ENCODE measurements at places on chromosomes 2 and 18.

DNA sequence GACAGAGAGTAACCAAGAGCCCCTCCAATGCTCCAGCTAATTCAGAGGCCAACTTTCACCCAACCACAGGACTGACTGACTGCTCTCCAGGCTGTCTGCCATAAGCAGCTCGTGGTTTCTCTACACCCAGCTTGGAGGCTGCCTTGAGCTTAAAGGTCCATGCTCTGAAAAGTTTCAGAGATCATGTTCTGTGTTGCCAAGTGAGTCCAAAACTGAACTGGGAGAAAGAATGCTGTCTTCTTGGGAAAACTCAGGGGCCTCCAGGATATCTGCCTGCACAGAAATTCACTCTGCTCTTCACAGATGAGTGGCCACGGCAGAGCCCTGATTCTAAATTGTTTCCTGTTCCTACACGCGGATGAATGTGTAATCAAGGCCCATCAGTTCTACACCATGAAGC lies 51.1 kb downstream of the LPIN2 start:
- peak; percentile 32 for DNase-seq

- no peak for DNase-seq
Measured at GRCh38 chr2:61535449-61535848, 2.7 kb downstream of the XPO1 start.

DNA sequence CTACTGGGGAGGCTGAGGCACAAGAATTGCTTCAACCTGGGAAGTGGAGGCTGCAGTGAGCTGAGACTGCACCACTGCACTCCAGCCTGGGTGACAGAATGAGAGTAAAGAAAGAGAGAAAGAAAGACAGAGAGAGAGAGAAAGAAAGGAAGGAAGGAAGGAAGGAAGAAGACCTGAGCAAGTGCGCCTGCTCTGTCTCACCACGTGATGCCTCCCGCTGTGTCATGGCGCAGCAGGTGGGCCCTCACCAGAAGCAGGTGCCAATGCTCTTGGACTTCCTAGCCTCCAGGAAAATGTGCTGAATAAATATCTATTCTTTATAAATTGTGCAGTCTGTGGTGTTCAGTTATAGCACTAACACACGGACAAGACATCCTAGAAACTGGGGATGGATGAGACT lies 270.0 kb downstream of the CYP26B1 start:
- no peak for DNase-seq

- no peak for DNase-seq
Measured at GRCh38 chr2:147913701-147914480, 69.1 kb downstream of the ACVR2A start.

DNA sequence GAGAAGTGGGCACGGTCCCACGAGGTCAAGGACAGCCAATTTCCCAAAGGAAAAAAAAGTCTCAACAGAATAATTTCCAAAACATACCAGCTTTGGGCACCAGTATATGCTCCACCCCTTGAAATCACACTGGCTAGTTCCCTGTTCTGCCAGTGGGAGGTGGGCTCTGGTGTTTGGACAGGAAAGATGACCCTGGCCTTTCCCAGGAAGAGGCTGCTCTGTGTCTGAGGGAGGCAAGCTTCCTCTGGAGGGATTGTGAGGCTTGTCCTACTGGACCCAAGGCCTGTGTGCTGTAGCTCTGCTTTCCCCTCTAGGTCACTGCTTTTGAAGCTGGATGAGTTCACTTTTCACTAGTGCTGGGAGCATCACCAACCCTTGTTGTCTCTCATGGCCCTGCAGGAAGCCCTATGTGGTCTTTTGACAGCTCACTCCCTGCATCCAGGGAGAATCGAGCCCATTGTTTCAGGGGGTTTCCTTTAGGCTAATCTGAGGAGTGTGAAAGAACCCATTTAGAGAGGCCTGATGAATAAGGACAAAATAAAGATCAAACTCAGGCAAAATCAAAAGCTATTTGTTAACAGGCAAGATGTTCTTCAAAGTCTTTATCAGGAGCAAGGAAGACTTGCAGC lies 36.3 kb downstream of the CXCR4 start:
- no peak for DNase-seq

GRCh38 chr2:63840081-63840784 lies 1.5 kb upstream of the UGP2 start:
- DNase-seq = no peak

DNA sequence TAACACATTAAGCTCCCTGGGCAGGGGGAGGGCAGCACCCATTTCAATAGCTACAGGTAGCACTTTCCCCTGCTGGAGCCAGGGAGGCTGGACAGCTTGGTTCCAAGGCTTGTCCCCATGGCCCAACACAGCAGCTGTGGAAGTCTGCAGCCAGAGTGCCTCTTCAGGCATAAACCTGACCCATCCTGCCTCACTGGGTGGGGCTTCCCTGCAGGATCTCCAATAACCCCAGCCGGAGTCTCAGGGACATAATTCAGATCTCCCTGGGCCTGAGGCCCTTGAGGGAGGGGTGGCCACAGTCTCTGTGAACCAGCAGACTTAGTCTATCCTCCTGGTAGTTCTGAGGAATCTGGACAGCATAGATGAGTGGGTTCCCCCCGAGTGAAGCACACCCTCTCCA lies 1001.9 kb upstream of the CHAC2 start:
- no peak for DNase-seq

DNA sequence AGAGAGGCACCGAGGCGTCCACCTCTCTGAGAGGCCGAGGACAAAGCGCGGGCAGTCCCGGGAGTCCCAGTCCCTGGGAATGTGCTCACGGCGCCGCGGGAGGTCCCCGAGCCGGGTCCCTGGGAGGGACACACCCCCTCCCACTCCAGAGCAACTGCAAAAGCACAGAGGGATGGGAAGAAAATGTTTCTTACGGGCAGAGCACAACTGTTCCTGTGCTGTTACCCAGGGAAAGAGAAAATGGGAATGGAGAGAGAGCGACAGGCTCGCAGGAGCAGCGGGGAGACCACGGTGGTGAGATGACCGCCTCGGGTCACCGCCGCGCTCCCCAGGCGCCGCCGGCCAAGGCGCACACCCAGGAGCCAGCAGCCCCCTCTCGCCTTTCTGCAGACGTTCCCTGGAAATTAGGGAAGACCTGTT lies 1.2 kb upstream of the BCL11A start:
- DNase-seq = no peak

DNA sequence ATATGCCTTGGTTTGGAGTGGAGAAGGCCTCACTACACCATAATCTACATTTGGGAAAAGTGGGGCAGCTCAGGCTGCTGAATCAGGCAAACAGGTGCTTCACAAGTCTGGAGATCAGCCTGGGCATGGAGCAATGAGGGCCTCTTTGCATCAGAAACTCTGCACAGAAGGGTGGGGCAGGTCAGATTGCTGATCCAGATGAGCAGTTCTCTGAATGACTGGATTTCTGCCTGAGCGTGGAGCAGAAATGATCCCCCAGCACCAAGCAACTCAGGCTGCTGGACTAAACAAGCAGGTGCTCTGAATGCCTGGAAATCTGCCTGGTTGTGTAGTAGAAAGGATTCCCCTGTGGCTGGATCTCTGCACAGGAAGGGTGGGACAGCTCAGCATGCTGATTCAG lies 605.3 kb upstream of the ZNF804A start:
- no peak for DNase-seq

- no peak for DNase-seq
Measured at GRCh38 chr2:217968023-217968422, 34.8 kb downstream of the TNS1 start.

DNA sequence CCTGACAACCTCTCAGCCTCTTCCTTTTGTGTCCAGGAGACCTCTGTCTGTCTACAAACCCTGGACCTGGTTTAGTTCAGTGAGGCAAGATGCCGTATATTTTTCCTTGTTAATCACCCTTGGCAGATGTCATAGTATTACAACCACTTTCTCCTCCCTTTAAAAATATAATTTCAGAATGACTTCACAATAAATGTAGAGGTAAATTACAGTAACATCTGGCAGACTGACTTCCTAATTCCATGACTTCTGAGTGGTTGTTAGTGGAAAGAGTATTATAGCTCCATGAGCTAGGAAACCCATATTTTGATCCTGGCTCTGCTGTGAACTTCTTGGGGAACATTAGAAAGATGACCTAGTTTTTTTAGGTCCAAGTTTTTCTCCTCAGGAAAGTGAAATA lies 39.5 kb downstream of the SPATS2L start:
- no peak for DNase-seq

DNA sequence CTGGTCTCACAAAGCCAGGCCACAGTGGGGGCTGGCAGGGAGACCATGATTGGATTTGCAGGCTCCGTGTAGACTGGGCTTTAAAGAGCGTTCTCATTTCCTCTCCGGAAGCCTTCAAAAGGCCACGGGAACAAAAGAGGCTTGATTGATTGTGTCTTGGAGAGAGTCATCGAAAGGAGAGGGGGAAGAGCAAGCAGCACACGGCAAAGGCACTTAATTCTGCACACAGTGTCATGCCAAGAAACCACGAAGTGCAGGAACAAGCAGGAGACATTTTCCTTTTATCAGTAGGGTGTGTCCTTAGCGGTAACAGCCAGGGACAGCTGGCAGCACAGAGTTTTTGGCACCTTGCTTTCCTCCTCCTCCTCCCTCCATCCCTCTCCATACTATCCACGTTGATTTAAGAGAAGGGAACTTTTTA lies 47.7 kb downstream of the GLI2 start:
- DNase-seq = no peak

GRCh38 chr2:16014802-16015201 lies 74.5 kb downstream of the MYCN start:
- DNase-seq = no peak

DNA sequence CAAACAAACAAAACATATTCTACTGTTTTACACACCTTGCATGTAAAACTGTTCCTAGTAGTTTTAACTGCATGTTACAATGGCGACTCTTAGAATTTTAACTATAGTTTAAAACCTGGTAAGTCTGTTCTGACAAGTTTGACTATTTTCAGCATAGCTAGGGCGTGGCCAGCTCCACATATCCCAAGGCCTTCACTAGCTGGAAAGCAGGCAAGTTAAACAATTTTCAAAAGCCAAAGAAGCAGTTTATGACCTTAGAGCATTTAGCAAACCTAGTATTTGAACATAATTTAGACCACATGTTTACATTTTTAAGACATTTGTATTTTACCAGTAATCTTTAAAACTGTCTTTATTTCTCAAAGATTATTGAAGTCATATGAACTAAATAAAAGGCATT lies 402.8 kb upstream of the SYT4 start:
- peak; percentile 63 for DNase-seq

GRCh38 chr2:159549234-159549633 lies 67.1 kb downstream of the BAZ2B start:
- no peak for DNase-seq

DNA sequence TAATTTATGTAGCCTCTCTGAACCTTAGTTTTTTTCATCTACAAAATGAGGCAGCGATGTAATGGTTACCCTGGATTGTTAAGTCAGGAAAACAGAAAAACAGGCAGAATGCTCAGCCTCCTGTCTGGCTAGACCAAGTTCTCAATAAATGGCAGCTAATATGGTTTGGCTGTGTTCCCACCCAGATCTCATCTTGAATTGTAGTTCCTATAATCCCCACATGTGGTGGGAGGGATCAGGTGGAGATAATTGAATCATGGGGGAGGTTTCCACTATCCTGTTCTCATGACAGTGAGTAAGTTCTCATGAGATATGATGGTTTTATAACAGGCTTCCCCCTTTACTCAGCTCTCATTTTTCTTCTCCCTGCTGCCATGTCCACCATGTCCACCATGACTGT lies 220.0 kb downstream of the CMPK2 start:
- no peak for DNase-seq

GRCh38 chr2:10960606-10961489 lies 49.1 kb downstream of the KCNF1 start:
- no peak for DNase-seq

DNA sequence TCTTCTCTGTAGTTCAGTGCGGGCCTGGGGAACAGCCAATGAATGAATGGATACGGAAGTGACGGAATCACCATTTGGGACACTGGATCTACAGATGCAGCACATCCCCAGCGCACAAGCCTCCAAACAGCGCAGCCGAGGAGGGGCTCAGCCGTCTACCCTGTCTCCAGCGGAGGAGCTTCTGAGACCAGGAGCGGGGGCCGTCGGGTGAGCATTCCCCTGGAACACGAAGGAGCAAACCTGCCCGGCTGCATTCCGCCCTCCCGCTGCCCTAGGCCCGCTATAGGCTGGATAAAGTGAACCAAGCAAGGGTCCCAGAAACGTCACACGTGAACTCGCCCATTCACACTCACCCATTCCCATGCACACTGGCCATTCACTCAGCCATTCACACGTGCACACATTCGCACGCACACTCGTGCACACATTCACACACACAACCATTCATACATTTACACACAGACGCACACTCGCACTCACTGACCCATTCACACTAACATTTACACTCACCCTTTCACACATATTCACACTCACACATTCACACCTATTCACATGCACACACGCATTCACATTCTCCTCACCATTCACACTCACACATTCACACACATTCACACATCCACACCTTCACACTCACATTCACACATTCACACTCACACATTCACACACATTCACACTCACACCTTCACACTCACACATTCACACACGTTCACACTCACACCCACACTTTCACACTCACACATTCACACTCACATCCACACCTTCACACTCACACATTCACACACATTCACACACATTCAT lies 63.4 kb downstream of the BIN1 start:
- no peak for DNase-seq

GRCh38 chr2:3536682-3537632 lies 17.6 kb upstream of the ADI1 start:
- peak; percentile 65 for DNase-seq

DNA sequence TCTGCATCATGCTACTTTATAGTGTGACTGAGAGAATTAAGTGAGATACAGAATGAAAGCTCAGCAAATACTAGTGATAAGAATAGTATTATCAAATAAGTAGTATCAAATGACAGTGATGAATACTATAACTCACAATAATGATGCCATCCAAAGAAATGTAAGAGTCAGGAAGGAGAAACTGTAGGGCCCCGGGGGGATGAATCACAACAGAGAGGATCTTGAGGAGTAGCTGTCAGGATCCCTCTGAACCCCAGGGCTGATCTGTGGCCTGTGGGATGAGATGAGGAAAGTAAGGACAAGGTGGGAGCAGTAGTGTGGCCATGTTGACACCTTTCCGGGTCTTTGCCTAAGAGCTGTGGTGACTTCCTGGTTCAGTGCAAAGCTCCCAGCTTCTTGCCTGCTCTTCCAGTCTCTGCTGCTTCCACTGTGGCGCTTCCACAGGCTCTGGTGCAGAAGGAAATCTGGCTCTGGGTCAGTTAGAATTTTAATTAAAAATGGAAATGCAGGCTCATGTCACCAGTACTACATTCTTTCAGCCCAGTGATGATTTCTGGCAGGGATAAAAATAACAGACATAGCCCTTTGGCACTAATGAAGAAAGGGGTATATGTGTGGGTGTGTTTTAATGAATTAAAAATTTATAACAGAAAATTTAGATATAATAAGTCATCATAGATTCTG lies 166.9 kb downstream of the MYO3B start:
- no peak for DNase-seq

Measured in fibroblast of villous mesenchyme (primary cell).